ENCODE measurements at places on chromosomes 4 and X. TPM values are rescaled to one million over a fixed set of nuclear protein-coding genes. Genes with fewer than 3 reads are reported as not detected.

GPR34 gene
- 3.1 TPM for total RNA-seq

GRK4 gene
- total RNA-seq: 1.0 TPM

DNA sequence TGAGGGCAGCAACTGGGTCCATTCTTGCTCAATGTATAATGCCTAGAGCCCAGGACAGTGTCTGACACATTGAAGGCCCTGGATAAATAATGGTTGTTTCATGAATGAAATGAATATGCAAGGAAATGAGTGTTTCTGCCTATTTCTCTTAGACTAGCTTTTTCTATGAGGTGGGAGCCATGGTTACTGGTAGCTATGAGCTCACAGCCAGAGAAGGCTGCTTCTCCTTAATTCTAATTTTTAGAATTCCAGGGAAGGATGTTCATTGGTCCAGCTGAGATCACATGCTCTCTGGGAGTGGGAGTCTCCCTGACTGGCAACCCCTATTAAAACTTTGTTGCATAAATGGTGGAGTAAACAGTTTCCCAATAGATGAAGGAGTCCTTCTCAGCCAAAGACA is 9.7 kb upstream of the DCUN1D4 start:
- no peak for DNase-seq

DNA sequence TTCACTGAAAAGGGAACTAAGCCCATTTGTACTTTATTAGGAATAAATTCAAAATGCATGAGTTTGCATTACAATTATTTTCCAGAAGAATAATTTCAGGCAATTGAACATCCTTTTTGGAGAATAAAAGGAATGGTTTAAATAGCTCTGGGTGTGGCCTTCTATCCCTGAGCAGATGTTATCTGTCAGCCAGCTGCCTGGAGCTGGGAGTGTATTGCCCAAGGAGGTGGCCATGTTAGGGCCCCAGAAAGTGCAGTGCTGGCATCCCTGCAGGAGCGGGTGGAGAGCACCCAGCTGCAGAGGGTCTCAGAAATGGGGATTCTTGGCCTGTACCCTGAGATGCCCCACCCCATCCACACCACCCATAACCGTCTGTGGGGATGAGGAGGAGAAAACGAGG is 21.6 kb upstream of the VEGFD start:
- no peak for DNase-seq

DNA sequence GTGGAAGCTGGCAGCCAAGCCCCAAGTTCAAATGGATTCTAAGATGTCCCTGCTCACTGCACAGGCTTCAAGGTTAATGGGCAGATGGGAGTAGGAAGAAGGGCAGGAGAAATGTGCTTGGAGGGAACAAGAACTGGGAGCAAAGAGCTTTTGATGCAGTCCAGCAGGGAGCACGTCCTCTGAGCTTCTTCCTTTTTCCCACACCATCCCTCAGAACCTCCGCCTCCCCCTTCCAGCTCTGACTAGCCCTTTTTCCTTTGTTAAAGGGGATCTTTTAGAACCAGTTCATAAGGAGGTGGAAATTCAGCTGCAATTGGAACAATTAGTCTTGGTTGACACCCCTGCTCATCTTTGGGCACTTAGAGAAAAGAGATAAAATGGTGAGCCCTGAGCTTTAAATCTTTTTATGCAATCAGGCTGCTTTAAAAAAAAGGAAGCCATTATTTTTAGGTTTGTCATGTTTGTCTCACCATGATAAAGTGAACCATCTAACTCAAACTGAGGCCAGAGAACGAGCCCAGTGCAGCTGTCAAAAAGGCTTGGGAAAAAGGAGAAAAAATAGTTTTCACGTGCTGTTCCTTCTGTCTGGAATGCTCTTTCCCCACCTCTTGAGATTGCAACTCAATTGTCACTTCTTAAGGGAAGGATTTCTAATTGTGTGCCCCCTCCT is 135.8 kb upstream of the IL1RAPL2 start:
- DNase-seq: no peak

DNA sequence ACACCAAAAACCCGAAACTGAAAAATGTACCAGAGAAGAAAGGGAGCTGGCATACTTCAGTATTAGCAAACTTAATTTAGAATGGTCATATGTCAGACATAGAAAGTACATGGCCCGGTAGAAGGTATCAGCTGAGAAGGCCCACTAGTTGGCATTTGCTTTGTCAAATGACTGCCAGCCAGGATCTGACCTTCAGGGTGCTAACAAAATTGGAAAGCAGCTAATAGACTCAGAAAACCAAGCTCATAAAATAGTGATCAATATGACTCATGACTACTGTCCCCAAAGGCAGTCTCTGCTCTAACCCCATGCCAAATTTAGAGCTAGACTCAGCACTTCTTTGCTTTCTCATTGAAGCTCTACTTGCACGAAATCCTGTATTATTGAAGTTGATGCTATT is 342.7 kb downstream of the PDGFC start:
- DNase-seq: no peak

GRCh38 chrX:9885150-9885549 is 82.0 kb upstream of the CLDN34 start:
- DNase-seq: peak; percentile 66

ADAM29 gene
- not detected for total RNA-seq

- no peak for DNase-seq
These were observed 41.5 kb upstream of the ZXDA start for GRCh38 chrX:57951666-57952319.

- no peak for DNase-seq
These were observed 17.4 kb downstream of the ZFYVE28 start for GRCh38 chr4:2400841-2401609.

PDZD4 gene
- total RNA-seq: 0.61 TPM

DNA sequence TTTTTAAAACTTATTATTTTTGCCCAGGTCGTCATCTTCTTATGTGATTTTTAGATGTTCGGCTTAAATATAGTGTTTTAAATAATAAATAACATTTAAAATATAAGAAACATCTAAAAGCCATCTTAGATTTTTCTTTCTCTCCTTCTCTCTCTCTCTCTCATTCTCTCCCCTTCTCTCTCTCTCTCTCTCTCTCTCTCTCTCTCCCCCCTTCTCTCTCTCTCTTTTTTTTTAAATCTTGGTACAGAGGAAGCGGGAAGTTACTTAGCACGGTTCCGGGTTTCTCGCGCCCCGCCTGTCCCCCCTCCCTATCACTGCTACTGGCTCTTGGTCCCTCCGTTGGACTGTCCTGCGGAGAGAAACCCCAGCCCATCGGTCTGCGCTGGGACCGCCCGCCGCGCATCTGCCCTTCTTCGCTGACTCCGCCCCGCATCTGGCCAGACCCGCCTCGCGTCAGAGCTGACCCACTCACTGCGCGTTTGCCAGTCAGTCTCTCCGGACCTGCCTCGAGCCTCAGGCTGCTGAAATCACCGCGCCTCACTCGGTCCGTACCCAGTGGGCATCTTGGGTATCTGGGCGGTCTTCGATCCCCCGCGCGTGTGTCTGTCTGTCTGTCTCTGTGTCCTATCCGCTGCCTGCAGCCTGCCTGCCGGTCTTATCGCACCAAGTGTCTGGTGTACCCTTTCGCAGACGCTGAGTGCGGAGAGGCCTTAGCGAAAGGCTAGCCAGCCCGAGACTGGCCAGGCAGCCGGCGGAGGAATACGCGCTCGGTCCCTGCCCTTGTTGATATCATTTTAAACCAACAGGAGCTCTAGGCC is at the start of gene PABPC5:
PABPC5 (plus strand) TSS at position 489 of the 818 bp plus-strand sequence. CDS start 739 bp downstream, outside the sequence.
- DNase-seq: peak; percentile 59

GRCh38 chrX:152817078-152817764 is 13.3 kb downstream of the CETN2 start:
- no peak for DNase-seq

GRCh38 chr4:61985426-61985825 is 785.3 kb downstream of the ADGRL3 start:
- no peak for DNase-seq

- no peak for DNase-seq
These were observed 7.7 kb downstream of the LAP3 start for GRCh38 chr4:17584521-17585213.

GRCh38 chrX:69163936-69164741 is 1.1 kb downstream of the PJA1 start:
- DNase-seq: no peak

GRCh38 chrX:9845578-9845952 is 59.3 kb downstream of the SHROOM2 start:
- DNase-seq: no peak

RNF4 gene
- 16.5 TPM for total RNA-seq

DNA sequence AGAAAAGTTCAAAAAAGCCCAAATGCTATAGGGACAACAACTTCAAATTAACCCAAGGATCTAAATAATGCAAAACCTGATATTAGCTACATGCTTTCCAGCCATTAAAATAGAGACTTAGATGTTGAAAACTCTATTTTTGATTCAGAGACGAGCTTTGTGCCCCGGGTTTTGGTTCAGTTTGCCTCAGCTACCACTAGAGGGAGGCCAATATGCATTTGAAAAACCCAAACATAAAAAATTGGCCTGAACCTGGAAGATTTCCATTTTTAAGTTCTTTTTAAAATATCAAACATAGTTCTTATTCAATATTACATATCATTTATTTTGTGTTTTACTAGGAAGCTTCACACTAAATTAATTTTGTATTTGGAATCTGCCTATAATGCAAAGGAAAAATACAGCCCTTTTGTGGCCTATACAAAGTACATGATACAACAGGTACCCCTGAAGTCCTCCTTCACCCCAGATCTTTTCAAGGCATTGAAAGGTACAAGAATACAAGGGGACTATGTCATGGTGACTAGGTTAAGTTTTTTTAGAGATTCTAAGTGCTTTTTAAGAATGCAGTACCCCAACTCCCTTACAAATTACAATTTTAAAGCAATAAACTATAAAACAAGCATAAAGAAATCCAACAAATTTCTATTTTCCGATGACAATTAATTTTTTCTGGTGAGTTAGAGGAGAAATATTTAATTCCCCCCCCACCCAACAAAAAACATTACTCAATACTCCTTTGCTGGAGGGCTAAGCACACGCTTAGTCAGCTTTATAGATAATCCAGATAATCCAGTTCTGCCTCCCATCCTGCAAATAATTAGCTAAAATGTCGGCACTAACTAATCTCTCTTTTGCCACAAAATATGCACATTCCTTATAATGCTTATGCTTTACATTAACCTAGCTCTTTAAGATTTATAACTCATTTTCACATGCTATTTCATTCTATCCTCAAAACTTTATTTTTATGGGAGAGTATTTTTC is 97.7 kb upstream of the PTPN13 start:
- DNase-seq: no peak

GRCh38 chr4:78298618-78299017 is 241.5 kb downstream of the FRAS1 start:
- DNase-seq: no peak

DNA sequence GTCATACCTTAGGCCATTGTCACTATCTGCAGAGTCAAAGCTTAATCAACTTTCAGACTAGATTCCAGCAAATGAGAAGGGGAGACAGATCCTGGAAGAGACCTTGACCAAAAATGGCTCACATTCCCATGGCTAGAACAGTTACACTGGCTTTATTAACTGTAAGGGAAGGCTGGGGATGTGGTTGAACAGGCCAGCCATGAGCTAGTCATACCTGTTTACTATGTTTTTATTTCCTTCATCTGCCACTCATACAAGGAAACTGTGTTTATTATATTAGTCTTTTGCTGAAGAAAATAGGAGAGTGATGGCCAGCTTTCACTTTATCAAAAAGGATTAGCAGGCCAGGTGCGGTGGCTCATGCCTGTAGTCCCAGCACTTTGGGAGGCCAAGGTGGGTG is 319.7 kb downstream of the RAPGEF2 start:
- no peak for DNase-seq

DNA sequence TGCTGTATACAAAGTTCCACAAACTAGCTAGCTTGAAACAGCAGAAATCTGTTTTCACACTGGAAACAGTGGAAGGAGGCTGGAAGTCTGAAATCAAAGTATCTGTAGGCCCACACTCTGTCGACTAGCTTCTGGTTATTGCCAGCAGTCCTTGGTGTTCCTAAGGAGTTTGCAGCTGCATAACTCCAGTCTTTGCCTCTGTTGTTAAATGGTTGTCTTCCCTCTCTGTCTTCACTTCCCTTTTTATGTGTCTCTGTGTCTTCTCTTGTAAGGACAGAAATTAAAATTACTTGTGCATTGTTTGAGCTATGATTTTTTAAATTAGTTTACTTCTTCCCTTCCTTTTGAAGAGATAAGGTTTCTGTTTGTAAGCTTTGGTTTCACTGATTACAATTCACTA is 8.2 kb downstream of the MTHFD2L start:
- no peak for DNase-seq

GRCh38 chrX:108165383-108166111 is 74.0 kb downstream of the ATG4A start:
- no peak for DNase-seq

- no peak for DNase-seq
These were observed 247.0 kb upstream of the NDST4 start for GRCh38 chr4:115360431-115360830.

GRIA2 gene
- not detected for total RNA-seq

DNA sequence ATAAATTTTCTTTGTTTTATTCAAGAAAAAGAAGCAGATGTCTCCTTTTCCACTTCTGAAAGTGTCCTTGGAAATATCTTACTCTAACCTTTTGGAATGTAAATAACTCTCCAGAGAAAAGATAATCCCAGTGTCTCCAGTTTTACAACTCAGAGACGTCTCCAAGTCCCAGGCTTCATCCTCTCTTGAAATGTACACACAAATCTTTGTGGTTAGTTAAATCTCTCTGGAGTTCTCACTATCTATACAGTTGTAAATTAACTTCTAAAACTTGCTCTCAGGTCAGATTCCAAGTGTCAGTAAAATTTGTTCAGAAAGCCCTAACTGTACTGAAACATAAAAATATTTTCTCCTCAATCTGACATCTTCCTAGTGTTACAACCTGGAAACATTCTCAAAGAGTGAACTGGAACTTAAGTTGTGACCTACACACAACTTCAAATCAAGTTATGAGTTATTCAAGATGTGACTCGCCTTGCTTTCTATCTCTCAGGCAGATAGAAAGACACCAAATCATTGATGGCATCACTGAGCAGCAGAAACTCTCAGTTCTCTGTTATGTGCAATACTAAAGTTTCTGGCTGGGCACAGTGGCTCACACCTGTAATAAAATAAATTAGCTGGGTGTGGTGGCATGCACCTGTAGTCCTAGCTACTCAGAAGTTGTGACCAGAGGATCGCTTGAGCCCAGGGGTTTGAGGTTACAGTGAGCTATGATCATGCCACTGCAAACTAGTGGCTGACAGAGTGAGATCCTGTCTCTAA is 284.2 kb downstream of the RCHY1 start:
- no peak for DNase-seq

SUPT20HL2 gene
- not detected for total RNA-seq

GRCh38 chr4:12538162-12538561 is 946.0 kb downstream of the RAB28 start:
- no peak for DNase-seq

HHIP gene
- 17.5 TPM for total RNA-seq

GRCh38 chrX:107738272-107738671 is 37.3 kb downstream of the TSC22D3 start:
- no peak for DNase-seq
